ENCODE measurements at places on chromosomes 7 and 10.

DNA sequence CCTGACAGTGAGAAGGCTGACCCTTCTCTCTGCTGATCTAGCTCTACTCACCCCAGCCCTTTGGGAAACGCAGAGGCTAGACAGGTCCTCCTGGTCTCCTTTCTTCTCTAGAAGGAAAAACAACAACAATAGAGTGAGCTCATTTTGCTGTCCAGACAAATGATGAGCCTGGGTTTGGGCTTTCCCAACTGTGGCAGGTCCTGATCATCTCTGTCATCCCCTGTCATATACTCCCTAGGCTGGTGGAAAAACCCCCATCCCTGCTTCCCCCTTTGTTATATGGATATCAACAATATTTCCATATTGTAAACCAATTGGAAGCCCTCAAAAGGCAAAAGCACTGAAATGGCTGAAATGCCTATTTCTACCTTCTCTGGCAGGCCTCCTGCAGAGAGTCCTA is 9.2 kb upstream of the DDIT4 start:
- no peak for DNase-seq

GRCh38 chr7:128204455-128204854 is 36.6 kb upstream of the LEP start:
- DNase-seq, result no peak

GRCh38 chr10:79579361-79579760 is 19.2 kb upstream of the SFTPA2 start:
- no peak for DNase-seq

DNA sequence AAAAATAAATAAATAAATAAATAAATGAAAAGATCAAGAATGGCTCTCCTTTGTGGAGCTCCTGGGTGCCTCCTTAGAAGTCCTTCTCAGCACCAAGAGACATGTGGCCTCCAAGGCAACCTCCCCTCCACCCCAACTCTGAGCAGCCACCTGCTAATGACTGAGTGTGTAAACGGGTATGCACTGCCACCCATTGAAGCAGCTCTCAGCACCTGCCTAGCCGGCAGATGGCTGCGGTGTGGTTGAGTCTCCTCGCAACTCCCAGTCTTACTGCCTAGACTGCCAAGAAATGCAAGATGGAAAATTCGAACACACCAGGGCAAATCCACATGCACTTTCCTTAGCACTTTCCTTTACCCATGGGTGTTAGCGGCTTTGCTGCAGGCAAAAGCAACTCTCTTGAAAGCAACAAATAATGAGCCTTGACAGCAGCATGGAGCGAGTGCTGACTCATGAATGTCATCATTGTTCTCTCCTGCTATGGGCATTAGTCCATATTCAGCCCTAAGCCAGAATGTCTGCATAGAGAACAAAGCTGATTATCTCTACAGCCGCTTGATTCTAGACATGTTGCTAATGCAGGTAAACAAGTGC is 913.9 kb upstream of the AUTS2 start:
- DNase-seq, result no peak

DNA sequence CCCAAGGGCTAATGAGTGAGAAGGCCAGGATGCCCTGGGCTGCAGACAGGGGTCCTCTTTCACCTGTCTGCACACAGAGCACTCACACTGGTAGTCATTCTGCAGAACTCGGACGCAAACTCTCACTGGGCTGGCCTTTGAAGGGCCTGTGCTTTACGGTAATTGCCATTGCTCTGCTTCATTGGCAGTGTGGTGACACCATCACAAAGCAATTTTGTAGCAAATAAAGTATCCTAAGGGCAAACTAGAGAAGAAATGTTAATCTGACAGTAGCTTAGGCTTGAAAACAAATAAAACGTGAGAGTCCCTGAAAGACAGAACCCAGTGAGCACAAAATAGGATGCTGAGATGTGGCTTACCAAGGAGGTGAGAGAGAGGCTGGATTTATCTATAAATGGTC is 30.6 kb upstream of the FIGNL1 start:
- no peak for DNase-seq

GRCh38 chr10:74039561-74040145 is 41.7 kb downstream of the VCL start:
- no peak for DNase-seq

DNA sequence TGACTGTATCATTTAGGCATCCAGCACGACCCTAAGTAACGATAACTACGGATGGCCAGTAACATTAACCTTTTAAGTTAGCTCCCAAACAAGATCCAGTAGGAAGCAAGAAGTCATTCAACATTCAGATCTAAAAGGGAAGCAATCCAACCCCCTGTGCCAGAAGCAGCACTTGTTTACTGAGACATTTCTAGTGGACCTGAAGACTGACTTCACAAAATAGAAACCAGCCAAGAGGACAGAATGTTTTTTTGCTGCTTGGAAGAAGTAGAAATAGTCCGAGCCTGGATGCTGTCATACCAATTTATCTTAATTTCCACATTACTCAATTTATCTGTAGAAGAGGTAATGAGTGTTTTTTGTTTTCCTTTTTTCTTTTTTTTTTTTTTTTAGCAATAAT is 88.0 kb upstream of the CTTNBP2 start:
- DNase-seq, result no peak

DNA sequence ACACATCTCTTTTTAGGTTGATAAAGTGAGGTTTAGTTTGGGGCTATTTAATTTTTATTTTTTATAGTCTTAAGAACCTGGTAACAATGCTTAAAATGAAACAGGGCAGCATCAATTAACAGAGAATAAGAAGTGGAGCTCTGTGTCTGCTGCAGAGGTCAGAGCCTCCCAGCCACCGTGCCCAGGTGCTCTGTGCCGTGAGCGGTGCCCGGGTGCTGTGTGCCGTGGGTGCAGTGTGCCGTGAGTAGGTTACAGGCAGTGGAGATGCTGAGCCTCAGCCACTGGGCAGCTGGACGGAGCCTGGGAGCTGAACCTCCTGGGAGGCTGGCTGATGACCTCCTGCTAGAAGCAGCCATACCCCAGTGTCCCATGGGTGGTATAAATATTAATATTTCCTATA is 250.0 kb downstream of the KLF6 start:
- DNase-seq, result no peak

- DNase-seq, result no peak
These were observed 119.4 kb downstream of the ZFAND4 start for GRCh38 chr10:45553155-45553554.

DNA sequence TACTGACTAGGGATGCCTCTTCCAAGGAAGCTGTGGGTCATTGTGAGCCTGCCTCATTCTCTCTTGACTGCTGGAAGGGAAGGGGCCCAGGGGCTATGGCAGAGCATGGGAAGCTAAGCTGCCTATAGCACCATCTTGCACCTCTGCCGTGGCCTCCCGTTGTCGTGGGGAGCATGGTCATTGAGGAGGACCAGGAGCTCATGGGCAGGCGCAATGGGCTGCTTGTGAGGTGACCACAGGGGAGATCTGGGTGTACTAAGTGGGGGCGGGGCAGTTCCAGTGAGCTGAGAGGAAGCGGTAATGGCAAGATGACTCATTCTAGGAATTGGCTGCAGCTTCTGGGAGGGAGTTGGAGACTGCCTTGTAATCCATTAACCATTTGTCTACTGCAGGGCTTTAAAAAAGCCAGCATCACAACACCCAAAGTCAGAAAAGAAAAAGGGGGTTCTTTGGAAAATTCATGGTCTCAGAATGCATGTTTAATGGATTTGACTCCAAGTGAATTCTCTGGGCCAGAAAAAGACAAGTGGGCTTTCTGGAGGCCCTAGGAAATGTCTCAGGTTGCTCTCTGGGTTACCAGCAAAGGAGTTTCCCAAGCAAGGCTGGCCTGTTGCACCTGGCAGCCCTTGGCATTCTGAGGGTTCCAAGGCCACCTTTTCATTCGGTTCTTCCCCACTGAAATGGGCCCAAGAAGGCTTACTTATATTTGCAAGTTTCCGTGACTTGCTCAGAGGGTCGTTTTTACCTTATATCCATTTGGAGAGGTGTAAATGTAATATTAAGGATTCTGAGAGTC is 3.6 kb downstream of the DUSP5 start:
- peak; percentile 72 for DNase-seq

DNA sequence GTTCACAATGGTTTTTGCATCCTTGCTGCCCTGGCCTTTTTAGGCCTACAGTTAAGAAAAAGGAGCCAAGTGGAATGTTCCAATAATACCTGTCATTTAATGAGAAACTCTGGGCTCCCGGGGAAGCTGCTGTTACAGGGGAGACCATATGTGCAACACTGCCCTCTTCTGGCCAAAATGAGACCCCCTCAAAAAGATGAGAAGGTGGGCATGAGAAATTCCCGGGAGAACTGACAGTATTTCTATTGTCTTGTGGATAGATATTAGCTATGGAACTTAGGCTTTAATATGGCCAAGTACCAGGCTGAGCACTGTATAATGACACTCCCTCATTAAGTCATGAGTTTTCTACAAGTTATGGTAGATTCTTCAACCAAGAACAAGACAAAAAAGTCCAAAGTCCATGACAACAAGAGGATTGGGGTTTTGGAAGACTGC is 99.4 kb downstream of the CCDC3 start:
- DNase-seq, result peak; percentile 81

GRCh38 chr10:29652192-29652591 is 17.4 kb upstream of the SVIL start:
- DNase-seq, result no peak

GRCh38 chr7:90701771-90702170 is 105.7 kb downstream of the CDK14 start:
- no peak for DNase-seq

GRCh38 chr10:123986736-123987135 is 95.1 kb upstream of the CPXM2 start:
- no peak for DNase-seq

- DNase-seq, result no peak
These were observed 1614.3 kb downstream of the REEP3 start for GRCh38 chr10:65135508-65135907.

GRCh38 chr7:139870380-139870779 is 41.3 kb downstream of the TBXAS1 start:
- no peak for DNase-seq

DNA sequence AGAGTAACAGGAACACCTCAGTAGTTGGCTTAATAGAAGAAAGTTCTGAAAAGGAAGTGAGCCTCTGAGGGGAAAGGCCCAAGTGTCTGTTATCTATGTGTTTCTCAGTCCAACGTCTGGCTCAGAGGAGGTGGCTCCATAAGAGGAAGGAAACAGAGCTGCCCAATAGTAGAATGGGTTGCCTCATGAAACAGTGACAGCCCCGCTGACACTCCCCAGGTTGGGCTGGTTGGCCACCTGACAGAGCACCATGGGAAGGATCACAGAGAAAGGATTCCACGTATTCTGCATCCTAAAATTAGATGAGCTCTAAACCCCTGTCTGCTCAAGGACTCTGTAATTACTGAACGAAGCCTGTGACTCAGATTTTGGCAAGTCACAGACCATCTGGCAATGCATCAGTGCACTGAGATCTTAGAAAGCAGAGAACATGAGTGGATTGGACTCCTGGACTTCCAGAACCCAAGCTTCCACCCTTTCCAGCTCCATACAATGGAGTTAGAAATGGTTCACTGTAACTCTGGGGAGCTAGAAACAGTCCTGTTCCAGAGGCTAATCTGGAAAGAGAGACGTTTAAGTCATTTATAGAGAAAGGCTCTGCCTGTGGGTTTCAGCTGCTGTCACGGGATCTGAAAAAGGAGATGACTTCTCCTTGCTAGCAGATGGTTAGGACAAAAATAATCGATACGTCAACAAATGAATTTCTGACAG is 2.9 kb downstream of the PKD2L1 start:
- DNase-seq, result peak; percentile 85

DNA sequence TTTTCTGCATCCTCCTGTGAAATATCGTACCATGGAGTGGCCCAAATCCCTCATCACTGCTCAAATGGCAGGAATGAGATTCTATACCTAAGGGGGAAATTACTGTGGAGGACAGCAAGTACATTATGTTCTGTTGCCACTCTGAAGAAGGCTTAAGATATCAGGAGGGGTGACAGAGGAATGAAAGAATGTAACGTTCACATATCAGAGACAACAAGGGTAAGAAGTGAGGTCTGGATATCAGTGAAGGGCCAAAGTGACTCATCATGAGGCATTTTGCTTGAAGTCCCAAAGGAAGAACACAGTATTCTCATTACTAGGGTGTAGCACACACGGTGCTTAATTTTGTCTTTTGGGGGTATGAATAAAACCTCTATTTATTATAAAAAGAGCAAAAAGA is 71.5 kb upstream of the SLC13A1 start:
- DNase-seq, result no peak

DNA sequence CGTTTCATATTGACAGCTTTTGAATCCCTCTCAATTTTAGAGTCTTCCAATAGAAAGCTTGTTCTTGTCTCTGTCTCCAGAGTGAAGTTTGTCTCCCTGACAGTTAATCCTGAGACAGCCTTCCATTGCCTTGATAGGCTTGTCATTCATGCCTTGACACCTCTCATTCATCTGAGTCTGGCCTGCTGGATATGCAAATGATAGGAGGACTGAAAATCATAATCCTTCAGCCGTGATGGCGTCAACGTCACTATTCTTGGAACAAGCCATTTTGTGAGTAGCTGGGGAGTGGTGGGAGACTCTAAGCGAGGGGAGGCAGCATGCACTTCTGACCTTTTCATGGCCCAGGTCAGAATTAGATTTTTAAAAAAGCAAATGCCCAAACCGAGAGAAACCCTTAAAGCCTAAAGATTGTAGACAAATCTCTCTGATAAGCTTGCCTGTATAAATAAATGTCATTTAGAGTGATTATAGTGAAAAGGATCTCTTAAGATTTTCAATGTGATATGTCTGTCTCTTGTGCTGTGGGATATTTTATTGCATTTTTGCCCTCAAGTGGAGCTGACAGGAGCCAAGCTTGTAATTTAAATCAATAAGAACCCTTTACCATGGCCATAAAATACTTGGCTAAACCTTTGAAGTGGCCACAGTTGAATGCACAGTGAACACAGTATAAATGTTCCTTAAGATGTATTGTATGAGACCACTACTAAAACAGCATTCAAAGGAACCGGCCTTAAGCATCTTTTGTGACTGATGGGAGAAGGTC is 148.8 kb downstream of the SNX10 start:
- DNase-seq, result no peak

GRCh38 chr7:92968502-92968901 is 132.1 kb upstream of the CDK6 start:
- no peak for DNase-seq

DNA sequence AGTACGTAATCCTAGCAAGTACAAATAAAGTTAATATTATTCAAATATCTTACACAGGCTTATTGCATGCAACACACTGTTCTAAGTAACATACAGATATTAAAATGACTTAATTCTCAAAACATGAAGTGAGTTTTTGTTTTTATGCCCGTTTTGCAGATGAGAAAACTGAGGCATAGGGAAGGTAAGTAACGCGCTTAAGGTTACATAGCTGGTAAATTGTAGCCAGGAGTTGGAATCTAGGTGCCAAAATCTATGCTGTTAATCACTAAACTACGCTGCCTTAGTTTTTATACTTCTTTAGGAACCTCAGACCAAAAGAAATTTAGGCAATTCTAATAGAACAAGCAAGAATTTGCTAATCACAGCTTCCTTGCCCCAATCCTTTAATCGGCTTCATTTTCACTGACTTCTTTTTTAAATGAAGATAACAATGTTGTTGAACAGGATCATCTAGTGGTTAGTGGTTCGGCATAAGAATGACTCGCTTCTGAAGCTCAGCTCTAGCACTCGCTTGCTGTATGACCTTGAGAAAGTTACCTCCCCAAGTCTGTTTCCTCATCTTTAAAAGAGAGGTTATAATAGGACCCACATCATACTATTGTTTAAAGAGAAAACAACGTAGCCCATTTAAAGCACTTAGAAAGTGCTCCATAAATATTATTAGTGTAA is 1.0 kb upstream of the LRRTM3 start:
- no peak for DNase-seq
